ENCODE measurements at places on chromosomes 6 and 20.
A peak's percentile ranks its signal among the peaks of the same experiment; 100 is the strongest.

DNA sequence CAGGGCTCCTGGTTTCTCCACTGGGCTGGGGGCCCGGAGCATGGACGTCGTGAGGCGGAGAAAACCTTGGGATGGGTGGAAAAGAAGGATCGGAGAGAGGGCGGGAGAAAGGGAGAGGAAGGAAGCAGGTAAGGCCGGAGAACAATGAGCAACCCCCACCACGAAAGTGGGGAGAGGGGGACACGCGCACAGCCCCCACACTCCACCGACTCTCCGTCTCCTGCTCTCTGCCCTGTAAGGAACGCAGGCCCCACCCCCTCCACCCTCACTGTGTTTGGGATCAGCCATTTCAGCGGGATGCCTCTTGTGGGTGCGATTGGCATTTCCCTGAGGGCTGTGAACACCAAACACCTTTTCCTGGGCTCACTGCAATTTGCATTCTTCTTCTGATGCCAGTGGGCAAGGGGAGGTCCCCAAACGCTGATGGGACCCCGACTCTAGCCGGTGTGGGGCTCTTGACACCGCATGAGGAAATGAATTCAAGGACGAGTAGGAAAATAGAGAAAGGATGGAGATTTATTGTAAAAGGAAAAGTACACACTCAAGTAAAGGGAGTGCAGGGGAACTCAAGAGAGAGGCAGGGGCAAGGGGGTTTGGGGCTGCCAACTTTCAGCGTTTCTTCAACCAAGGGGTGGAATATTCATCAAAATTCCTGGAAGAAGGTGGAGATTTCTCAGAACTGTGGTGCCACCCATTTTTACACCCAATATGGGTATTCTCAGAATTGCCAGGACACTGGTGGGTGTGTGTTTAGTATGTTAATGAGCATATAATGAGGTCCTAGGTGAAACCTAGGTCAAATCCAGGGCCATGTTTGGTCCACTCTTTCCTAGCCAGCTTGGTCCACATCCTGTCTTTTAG is 13.1 kb upstream of the RAET1L start:
- no peak for DNase-seq

- DNase-seq = peak; percentile 24
These were observed 6.0 kb upstream of the LATS1 start for GRCh38 chr6:149723771-149724417.

- no peak for DNase-seq
These were observed 52.9 kb downstream of the ABRACL start for GRCh38 chr6:139081471-139081870.

DNA sequence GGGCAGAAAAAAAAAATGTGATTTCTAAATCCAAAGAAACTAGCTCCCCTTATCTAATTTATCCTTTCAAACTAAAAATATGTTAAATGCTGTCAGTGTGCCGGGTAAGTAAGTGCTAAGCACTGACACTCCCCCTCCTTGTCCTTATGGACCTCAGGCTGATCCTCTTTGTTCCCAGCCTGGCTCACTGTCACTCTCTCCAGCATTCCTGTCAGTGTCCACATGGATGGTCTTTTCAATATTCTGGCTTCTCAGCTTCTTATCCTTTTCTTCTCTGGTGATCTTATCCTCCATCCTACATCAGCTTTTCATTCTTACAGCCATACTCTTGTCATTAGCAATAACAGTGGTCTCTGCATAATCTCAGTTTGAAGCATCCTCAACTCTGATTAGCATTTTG is 55.0 kb downstream of the BCKDHB start:
- no peak for DNase-seq

- no peak for DNase-seq
These were observed 38.3 kb downstream of the ATG5 start for GRCh38 chr6:106287215-106287614.

- DNase-seq = no peak
These were observed 10.1 kb downstream of the PXMP4 start for GRCh38 chr20:33709905-33710541.

DNA sequence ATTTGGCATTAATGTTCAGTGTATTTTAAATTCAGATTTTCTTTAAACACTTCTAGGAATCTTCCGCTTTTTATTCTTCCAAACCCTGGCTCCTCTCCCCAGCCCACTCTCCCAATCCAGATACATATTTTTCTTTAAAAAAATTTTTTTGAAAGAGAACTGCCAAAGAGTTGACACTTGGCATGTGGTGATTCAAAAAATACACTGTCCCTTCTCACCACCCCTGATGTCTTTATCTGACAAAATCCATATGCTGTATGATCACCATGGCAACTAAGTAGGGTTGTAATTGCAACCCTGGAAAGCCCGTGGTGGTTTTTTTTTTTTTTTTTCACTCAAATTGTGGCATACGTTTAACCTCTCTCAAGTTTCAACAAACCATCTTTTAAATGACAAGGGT is 355.8 kb upstream of the SASH1 start:
- no peak for DNase-seq

GRCh38 chr6:154412106-154412820 is 55.7 kb upstream of the IPCEF1 start:
- DNase-seq = no peak

DNA sequence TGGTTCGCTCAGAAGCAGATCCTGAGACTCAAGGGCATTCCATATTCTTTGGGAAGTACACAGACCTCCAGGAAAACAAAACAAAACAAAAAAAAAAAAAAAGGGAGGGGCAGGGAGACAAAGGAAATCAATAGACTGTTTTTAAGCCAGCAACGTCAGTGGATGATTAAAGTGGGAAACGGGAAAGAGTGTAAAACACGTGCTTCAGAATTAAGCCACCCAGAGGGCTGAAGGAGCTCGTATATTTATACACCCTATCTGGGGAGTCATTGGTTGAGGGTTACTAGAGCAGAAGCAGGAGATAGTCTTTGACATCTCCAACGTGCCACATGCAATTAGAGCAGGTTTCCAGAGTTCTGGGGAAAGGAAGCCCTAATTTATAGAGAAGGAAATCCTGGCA is 26.2 kb downstream of the PDE7B start:
- DNase-seq = no peak

DNA sequence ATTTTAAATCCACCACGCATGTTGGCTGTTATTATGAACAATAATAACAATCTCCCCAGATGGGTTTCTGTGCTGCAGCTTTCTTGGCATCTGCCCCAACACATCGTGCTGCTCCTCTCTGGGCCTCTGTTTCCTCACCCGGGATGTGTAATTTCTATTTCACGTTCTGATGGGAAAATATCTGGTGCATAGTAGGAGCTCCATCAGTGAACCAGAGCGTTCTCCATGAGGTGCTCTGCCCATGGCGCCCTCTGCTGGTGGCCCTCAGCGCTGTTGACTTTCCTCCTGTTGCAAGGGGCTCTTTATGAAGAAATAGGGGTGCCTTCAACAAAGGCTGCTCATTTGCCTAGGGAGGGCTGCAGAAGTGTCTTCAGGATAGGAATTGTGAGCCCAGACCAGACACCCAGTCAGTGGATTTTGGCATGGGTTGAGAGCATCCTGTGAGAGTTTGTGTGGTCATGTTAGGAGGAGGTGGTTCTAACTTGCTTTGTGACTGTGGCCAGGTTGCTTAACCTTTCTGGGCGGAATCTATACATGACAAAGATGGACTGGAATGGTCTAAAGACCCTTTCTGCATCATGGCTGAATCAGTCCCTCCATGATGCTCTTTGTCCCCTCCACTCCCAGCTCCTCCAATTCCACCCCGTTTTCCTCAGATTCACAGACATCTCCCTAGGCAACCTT is 8.1 kb downstream of the SCRT2 start:
- DNase-seq = peak; percentile 78

DNA sequence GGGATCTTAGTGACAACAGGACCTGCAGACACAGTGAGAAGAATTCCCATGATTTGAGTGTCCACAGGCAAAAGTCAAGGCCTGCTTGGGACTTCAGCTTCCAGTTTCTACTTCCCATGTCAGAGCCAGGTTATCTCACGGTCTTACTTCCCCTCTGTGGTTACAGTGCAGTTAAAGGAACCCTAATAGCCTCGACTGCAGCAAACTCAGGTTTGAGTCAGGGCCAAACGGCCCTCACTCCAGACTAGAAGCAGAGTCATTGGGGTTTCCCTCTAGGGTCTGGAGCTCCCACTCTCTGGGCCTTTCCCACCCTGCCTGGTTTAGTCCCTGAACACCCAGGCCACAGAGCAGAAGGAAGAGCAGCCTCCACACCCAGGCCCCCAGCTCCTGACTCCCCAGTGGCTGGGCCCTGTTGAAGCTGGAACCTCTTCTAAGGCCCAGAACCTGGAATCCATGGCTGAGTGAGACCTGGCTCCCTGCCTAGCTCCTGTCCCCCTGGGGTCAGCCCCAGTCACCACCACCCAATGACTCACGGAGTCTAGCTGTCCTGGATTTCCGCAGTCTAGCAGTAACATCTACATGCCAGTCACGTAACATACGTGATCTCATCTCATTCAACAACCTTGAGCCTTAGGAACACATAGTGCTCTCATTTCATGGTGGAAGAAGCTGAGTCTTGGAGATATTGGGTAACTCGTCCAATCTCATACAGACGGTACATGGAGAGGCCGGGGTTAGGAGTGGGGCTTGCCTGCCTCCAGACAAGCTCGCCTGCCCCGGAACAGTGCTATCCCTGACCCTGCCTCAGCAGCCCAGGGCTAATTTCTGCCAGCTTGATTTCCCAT is 9.2 kb upstream of the GHRH start:
- no peak for DNase-seq

GRCh38 chr6:154239392-154239791 is 117.2 kb downstream of the IPCEF1 start:
- DNase-seq = no peak

DNA sequence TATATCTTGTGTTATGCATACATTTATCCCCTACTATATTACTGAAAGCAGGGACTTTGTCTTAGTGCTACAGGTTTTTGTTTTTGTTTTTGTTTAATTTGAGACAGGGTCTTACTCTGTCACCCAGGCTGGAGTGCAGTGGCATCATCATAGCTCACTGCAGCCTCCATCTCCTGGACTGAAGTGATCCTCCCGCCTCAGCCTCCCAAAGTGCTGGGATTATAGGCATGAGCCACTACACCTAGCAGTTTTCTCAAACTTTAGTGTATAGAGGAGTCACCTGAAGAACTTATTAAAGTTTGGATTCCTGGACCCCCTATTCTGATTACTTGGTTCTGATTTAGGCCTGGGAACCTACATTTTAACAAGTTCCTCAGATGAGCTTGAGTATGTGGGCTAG is 51.9 kb downstream of the CBFA2T2 start:
- DNase-seq = no peak

- DNase-seq = no peak
These were observed 87.5 kb upstream of the NAA20 start for GRCh38 chr20:19929481-19930145.

DNA sequence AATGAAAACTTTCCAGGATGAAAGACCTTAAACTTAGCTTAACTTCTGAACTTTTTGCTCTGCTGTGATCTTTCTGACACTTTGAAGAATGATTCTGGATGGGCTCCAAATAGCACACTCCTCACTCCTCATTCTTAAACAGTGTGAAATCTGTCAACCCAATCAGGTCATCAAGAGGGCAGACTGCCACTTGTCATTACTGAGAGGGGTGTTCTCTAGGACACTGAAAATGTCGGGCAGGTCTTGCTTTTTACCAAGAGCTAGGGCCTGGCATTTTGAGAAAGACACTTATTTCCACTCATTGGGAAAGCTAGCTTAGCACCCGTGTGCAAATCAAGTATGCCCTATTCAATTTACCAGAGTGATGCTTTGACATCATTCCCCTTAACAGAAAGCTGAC is 122.2 kb downstream of the MTFR2 start:
- DNase-seq = no peak

DNA sequence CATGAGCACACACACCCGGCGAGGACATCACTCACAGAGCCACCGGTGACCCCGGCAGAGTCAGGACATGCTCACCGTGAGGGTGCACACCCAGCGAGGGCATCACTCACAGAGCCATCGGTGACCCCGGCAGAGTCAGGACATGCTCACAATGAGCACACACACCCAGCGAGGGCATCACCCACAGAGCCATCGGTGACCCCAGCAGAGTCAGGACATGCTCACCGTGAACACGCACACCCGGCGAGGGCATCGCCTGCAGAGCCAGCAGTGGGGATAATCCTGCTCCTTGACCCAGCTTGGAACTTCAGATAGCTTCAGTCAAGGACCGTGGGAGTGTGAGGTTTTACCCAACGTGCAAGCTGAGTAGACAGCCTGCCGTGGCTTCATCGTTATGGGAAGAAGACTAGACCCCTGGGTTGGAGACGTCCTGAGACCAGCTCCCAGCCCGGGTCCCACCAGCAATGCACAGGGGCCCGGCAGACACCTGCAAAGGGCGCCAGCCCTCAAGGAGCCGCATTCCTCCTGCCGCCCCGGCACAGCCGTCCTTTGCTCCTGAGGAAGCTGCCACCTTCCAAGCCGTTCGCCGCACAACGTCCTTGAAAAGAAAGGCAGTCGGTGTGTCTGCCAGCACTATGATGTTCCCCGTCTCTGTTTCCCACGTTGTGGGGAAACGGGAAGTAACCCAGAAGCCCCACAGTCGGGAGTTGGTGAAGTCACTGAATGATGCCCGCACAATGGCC is 192.3 kb downstream of the DLL1 start:
- no peak for DNase-seq

DNA sequence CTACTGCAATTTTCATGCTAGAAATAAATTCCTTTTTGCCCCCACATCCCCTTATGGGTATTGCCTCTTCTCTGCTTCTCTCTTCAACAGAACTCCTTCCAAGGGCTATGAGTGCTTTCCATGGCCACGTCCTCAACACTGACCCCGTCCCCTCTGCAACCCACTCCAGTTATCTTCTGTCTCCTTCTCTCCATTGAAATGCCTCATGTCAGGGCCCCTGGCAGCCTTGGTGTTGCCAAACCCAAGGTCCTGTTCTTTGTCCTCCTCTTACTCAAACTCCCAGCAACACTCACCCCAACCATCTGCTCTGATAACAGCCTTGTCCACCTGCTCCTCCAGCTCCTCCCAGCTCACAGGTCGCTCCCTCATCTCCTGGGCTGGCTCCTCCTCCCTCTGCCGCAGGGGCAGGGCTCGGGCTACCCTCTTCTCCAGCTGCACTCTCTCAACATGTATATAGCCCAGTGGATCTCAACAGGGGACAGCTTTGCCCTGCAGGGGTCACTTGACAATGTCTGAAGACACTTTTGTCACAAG is 196.1 kb upstream of the QKI start:
- DNase-seq = no peak

DNA sequence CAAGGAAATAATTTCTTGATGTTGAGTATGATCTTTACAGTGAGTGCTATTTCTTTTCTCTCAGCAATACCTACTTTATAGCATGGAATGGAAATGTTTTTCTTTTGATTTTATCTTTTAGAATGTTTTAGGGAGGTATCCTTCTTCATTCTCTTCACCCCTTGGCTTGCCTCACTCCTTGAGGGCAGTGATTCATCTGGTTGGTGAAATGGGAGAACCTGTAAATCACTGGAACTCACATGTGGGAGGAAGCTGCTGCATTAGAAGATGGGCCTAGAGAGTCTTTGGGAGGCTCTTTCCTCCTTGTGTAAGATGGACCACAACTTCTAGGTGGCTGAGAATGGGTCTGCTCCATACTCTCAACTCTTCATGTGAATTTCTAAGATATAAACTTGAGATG is 244.8 kb upstream of the SYNCRIP start:
- no peak for DNase-seq
